ENCODE measurements at places on chromosomes 4 and X.

- DNase-seq, result no peak
These were observed 580.6 kb downstream of the EPHA5 start for GRCh38 chr4:65089666-65090065.

GRCh38 chr4:100805538-100805937 is 287.7 kb upstream of the EMCN start:
- no peak for DNase-seq

GRCh38 chrX:13761606-13762414 is 27.3 kb downstream of the OFD1 start:
- DNase-seq, result no peak

DNA sequence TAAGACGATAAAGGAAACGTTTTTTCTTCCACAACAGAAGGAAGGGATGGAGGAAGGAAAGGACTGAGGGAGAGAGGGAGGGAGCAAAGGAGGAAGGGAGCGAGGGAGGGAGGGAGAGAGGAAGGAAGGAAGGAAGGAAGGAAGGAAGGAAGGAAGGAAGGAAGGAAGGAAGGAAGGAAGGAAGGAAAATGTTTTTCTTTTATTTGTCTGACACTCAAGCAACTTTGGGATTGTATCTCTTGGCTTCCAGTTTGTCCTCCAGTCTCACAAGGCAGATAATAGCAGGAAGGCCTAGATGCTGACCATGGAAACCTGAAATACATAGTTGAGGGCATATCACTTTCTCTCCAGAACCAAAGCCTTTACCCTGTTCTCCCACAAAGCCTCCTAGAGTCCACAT is 226.7 kb downstream of the ZNF674 start:
- no peak for DNase-seq

DNA sequence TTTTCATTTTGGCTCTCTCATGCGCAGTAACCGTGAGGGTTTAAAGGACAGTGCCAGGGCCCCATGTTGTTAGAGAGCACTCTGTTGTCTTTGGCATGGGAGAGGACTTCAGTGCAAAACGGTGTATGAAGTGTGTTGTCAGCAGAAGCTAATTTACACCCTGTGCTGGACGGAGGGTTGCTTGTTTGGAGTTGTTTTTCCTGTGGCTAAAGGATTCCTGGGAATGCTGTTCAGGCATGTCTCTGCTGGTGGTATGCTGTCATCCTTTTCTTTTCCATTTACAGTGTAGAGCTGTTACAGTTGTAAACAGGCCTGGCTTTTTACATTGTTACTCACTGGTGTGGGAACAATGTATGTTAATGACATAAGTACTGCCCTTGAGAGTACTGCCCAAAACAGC is 206.3 kb downstream of the CBR4 start:
- no peak for DNase-seq

- no peak for DNase-seq
These were observed 4.9 kb upstream of the PCGF3 start for GRCh38 chr4:700587-701264.

Data from posterior vena cava (tissue), 2 donors.